ENCODE measurements at places on chromosomes 1 and 21.

- no peak for DNase-seq
These were observed 130.0 kb downstream of the LIPI start for GRCh38 chr21:14080764-14081096.

DNA sequence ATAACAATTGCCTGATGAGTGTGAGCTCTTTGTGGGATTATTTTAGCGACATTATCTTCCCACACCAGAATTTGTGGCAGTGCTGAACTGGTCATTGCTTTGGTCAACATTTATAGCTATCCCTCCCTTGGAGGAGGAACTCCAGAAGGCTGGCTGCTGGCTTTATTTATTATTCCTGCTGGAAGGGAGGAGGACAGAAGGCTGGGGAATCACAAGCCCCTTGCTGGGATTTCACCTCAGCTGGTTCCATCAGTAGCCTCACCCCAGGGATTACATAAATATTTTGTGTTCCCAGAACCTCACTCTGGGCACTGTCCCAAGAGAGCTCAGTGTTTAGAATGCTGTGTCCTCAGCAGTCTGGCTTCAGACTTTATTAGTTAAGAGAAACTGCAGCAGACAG lies 102.8 kb upstream of the C1orf21 start:
- no peak for DNase-seq

- DNase-seq: no peak
These were observed 10.5 kb upstream of the TTC4 start for GRCh38 chr1:54705153-54705552.

DNA sequence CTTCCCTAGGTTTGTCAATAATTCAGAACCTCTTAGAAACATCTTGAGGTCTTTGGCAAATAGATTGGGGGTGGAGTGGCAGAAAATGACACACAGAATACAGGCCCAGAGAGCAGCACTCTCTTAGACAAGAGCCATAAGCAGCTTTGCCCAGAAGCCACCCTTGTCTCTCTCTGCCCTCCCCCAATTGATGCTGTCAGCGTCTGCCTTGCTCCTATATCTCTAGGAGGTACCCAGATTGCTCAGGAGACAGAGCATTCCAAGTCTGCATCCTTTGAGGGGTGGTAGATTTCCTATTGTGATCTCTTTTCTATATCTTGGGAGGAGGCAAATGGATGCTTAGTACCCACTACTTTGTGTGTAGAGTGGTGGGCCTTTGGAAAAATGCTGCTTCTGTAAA lies 1.8 kb downstream of the RGL1 start:
- no peak for DNase-seq

DNA sequence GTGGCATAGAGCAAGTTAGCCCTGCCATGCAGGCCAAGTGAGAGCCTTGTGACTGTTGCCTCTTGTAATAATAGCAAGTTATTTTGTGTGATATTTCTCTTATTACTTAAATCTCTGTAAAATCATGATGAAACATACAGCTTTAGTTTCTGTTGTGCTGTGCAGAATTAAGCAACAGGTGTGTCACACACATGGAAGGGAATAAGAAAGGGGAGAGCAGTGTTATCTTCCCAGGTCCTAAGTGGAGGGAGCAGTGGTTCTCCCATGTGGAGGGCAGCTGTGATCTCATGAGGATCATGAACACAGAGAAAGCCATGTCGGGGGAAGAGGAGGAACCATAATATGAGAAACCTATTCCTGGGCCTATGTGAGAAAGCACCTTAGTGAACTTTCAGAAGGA lies 25.2 kb upstream of the SCYL3 start:
- DNase-seq: no peak

DNA sequence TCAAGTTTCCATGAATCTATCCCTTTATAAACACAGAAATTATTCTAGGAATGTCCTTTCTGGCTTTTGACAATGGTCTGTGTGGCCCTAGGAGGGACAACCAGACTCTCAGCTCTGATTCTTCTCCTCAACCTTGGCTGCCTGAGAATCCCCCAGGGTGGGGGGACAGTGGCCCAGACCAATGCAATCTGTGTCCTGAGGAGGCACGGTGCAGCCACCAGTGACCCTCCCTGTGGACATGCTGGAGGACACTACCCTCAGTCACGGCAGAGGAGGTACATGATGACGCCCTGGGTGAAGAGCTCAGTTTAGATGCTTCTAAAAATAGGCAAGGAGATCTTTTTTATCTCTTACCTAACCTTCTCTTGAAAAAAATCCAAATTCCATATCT lies 91.7 kb downstream of the PGBD5 start:
- DNase-seq: no peak

DNA sequence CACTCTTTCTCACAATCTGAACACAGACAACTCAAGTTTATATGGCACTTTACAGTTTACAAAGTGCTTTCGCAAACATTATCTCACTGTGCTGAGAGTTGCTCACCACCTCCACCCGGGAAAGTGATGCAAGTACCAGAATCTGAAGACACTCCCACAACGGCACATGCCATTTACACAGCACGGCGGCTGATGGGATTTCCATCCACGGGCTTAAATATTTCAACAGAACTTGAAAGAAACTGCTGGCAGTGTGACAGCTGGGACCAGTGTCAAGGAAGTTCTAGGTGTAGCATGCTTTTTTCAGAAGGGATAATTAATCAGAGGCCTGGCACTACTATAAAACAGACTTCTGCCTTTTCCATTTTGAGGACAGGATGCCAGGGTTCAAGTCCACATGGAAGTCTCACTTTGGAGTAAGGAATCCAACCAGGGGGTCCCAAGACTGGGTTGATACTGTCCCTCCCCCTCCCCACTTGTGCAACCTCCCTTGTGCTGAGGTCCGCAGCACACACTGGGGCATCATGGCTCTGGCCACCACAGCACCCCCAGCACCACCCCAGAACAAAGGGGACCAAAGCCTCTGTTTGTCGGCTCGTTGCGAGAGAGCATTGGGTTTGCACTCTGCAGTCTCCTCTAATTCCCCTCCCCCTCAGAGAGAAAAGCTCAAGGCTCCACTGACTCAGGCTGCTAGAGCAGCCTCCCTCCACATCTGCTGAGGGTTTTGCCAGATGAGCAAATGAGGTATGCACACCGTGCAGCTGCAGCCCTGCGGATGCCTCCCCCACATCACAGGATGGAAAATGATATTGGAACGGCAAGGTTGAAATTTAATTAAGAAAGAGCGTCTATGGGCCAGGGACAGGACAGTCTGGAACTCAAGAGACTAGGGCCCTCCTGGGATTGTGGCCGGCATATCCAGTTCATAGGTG lies 154.9 kb downstream of the TGFBR3 start:
- no peak for DNase-seq

- peak; percentile 40 for DNase-seq
These were observed 406.5 kb downstream of the DUSP10 start for GRCh38 chr1:221335161-221336101.

GRCh38 chr1:53869454-53870117 lies 20.0 kb downstream of the YIPF1 start:
- no peak for DNase-seq

Data from dorsolateral prefrontal cortex (tissue), 122 donors.